ENCODE measurements at places on chromosomes 1 and 21.

DNA sequence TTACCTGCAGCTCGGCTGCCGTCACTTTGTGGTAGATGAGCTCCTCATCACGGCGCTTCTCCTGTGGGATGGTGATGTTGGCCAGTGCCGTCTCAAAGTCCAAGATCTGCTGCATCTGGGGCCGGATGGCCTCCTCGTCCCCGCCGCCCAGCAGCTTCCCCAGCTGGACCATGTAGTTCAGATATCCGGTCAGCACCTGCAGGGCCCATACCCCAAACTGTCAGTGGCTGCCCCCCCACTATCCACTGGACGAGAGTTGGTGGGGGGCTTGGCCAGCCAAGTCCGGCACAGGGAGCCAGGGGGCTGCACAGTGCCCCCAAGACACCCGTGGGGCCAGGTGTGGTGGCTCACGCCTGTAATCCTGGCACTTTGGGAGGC lies 34.3 kb downstream of the ECE1 start:
- DNase-seq, result no peak

DNA sequence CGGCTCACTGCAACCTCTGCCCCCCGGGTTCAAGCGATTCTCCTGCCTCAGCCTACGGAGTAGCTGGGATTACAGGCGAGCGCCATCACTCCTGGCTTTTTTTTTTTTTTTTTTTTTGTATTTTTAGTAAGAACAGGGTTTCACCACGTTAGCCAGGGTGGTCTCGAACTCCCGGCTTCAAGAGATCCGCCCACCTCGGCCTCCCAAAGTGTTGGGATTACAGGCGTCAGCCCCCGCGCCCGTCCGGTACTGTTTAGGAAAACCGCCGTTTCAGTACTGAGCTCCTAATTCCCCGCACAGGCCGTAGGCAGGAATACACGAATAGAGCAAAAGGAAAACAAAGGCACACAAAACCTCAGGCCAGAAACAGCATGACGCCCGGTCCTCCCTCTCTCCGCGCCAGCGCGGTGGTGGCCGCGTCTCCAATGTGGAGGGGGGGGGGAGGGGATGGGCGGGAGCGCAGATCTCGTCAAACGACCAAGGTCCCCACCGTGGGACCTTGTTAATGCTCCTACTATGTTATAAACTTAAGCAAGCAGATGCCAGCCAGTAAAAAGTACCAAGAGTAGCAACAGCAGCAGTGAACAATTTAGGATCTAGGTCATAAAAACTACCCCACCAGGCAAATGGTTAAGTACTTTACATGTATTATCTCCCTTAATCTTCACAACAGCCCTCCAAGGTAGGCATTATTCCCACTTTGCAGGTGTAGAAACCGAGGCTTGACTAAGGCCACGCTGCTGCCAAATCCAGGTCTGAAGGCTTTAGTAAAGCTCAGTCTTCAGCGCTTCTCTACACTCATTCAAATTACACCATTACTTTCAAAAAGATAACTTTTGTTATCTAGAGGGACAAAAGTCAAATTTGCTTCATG lies 648 bp upstream of the ADAR start:
- peak; percentile 62 for DNase-seq

GRCh38 chr1:234722270-234722704 lies 112.3 kb upstream of the IRF2BP2 start:
- DNase-seq, result peak; percentile 71

DNA sequence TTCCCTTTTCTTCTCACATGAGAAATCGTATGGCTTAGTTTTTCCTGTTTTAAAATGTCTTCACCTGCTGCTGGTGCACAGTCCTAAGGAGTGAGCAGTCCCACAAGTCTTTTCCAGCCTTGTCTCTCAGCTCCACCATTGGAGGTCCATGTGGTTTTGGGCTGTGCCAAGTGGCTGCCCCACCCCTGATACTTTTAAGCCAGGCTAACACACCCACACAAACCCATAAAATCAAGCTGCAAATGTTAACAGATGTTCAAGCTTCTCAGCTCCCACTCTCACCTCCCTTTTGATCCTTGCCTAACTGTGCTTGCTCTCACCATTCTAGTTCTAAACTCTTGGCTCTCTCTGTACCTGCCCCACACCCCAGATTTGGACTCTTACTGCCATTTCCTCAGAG lies 74.5 kb upstream of the COL24A1 start:
- DNase-seq, result no peak

GRCh38 chr1:172997941-172998361 lies 52.8 kb downstream of the TNFSF18 start:
- no peak for DNase-seq

GRCh38 chr1:231104917-231105316 lies 56.9 kb upstream of the TRIM67 start:
- DNase-seq, result no peak

DNA sequence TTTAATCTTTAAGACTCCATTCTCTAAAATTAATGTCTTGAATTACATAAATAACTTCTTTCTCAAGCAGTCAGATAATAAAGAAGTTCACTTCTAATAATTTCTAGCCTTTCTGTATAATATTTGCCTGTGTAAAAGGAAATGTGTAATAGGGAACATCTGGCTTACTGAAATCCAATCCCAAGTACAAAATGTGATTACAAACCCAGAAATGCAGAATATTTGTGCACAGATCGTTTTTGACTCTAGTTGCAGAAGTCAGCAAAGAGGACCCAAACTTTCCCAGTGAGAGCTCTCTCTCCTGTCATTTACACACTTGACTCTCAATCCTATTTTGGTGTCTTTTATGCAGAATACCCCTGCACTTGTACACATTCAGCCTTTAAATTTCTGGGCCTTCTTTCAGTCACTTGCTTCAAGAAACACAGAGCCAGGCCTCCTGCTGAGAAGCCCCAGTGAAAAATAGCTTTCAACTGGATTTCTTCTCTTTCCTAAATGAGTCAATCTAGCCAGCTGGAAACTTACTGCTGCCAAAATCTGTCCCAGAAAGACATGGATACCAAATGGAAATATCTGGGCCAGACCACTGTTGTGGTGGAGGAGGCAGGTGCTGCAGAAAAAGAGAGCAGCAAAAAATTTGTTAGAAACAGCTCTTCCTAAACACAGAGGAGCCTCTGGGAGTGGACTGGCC lies 68.5 kb upstream of the ADAM30 start:
- no peak for DNase-seq

DNA sequence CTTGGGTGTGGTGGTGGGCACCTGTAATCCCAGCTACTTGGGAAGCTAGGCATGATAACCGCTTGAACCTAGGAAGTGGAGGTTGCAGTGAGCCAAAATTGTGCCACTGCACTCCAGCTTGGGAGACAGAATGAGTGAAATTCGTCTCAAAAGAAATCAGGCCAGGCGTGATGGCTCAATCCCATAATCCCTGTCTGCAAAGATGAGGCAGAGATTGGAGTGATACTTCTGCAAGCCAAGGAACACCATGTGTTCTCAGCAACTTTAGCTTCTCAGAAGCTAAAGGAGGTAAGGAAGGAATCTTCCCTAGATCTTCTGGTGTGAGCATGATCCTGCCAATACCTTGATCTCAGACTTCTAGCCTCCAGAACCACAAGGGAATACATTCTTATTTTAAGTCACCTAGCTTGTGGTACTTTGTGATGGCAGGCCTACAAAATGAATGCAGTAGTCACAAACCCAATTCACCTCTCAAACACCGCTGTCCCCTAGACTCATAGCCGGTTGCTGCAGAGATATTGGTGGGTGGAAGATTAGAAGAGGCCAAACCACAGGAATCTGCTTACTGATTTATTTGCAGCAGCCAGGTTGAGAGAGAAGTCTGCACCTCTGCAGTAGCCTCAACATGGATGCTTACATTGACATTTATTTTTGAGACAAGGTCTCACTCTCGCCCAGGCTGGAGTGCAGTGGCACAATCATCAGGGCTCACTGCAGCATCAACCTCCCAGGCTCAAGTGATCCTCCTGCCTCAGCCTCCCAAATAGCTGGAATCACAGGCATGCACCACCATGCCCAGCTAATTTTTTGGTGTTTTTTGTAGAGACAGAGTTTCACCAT lies 18.6 kb downstream of the L1TD1 start:
- DNase-seq, result no peak

Measured in DMS79 treated with DMSO at 0.1 percent for 48 hours (cell line).